NCI-H2029 (cell line): ENCODE measurements at places on chromosomes 5 and 9.

DNA sequence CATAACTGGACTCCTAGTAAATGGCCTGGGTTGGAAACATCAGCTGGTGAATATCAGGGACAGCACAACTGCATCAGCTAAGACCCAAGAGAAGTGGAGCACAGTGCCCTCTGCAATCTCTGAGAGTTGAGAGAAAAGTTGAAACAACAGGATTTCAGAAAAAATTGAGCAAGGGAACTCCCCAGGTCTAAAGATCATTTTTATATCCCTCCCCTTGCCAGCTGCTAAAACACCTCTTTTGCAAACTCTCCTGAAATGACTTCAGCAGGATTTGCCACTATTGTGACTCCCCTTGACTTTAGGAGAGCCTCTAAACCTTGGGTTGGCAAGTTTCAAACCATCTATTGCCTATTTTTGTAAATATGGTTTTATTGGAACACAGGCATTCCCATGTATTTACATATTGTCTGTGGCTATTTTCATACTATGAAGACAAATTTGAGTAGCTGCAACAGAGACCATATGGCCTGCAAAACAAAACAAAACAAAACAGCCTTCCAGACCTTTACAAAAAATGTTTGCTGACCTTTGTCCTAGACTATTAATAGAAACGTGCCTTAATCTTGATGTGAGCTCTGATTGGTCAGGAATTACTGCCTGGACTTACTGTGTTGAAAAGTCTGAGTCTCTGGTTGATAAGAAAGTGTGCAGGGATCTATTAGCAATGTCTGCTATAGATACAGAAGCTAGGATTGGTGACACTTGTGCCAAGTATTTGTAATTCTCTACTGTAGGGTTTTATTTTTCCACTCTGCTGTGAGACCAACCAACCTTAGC lies 37.7 kb upstream of the PLPPR1 start:
- DNase-seq = no peak

DNA sequence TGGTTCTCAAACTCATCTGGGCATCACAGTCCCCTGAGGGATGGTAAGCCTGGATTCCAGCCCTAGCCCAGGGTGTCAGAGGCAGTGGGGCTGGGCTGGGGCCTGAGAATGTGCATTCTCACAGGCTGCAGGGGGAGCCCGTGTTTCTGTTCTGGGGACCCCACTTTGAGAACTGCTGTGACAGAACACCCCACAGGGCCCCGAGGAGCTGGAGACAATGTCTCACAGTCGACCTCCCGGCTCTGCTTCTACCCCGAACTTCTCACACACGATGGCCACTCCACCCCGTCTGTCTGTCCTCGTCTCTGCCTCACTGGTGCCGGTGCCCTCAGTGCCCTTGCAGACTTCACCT lies 130.0 kb downstream of the CACNA1B start:
- DNase-seq = no peak

GRCh38 chr9:36396985-36397384 lies 3.1 kb downstream of the RNF38 start:
- no peak for DNase-seq

DNA sequence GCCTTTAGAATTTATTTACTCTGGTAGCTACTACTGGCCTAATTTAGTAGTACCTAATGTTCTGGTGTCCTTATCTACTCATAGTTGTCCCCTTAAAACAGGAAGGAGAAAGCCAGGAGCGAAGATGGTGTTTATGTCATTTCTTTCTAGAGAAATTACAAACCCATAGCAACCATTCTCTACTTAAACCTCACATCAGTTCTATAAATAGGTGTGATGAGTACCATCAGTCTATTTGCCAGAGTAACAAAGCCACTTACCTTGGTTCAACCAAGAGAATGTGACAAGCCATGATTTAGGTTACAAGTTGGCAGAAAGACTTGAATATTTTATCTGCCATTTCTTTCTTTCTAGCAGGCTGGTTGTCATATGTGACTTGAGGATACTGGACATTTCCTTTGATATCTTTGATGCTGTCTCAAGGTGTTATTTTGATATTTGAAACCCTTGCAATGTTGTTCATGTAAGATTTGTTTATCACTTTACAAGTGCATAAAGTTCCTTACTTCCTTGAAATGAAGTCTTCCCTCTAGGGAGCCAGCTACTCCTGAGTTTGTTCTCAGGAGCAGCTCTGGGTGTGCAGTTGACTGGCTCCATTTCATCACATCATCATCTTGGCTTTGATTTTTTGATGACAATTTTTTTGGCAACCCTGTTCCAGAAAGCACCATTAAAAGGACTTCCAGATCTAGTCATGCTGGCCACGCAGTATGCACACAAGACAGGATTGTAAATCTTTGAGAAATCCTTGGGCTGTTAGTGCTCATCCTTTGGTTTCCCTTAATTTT lies 286.8 kb downstream of the ARHGAP26 start:
- no peak for DNase-seq

DNA sequence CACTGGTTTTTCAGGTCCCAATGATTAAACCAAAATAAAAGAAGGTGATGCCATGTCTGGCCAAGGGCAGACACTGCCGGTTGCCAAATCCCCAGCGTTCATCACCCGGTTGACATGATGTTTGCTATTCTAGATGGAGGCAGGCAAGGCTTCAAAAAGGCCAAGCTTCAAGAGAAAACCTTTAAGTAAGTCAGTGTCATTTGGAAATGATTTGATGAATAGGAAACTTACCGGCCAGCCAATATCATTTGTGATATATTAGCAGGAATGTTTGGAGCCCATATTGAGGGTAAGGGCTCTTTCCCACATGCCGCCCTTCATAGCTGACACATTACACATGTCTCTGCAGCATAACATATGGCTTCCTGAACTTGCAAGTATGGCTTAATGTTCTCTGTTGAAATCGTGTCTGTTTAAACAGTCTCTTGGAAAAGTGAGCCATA lies 89.5 kb upstream of the TTC23L start:
- DNase-seq = no peak

DNA sequence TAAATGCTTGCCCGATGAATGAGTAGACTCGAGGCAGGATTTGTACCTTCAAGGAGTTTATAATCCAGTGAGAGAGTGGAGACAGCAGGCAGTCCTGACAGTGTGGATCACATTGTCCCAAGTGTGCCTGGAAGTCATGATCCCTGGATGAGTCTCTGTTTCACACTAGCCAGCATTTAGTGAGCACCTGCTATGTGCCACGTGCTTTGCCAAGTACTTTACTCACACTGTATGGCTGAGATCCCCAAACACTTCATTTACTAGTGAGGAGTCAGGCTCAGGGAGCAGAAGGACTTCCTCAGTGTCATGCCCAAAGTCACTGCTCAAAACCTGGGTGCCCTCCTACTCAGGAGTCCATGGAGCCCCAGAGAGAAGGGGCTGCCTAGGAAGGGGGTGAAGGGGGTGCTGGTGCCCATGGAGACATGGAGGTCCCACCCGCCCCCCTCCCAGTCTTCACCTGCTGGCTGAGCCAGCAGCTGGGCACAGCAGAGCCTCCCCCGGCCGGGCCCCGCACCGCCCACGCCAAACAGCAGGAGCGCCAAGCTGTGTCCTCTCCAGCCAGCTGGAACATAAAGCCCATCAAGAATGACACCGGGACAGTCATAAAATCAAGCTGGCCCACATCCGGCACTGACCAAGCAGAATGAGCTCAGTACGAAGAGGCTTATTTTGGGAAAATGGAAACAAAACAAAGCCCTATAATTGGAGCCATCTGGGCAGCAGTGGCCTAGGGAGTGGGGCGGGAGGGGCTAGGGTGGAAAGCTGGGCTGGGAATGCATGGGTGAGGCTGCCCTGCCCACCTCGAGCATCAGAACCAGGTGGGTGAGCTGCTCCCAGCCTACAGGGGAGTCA lies 10.6 kb downstream of the LAMC3 start:
- DNase-seq = no peak

GRCh38 chr9:14704281-14704680 lies 11.0 kb upstream of the ZDHHC21 start:
- no peak for DNase-seq

DNA sequence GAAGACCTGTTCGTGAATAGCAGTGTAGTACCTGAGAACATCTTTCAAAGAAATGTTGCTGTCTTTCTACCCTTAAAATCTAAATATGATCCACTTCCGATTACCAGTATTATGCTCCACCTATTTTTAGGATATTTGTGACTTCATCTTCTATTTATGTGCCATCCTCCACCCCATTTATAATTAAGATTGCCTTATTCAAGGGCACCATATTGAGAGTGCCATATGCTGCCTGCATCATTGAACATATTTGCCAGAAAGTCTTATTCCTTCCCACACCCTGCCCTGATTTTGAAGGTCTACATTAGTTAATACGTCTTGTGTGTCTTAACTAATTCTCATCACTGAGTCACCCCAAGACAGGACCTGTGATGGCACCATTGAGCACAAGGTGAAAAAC lies 1076.7 kb downstream of the CDH12 start:
- DNase-seq = no peak

- no peak for DNase-seq
These were observed 435.9 kb downstream of the BNC2 start for GRCh38 chr9:16434526-16434925.

DNA sequence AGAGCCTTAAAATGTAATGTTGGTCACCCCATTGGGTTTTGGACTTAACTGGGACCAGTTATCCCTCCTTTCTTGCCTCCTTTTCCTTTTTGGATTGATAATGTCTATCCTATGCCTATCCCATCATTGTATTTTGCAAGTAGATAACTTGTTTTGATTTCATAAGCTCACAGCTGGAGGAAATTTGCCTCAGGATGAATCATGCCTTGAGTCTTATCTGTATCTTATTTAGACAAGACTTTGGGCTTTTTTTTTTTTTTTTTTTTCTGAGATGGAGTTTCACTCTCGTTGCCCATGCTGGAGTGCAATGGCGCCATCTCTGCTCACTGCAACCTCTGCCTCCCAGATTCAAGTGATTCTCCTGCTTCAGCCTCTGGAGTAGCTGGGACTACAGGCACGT lies 443.3 kb downstream of the DNAH5 start:
- no peak for DNase-seq

DNA sequence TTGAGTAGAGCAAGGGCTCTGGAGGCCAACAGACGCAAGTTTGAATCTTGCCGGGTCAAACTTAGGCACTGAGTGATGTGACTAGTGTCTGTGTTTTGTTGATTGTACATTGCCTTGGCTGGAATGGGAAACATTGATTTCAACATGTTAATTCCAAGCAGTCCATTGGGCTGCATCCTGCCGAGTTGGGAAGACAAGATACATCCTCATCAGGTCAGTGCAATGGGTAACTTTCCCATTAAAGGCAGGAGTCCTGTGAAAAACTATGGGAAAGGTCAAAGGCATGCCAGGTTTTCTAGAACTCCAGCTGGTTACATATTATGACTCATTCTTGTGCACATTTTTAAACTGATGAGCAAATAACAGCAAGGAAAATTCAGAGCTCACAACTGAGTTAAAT lies 126.5 kb upstream of the ABCA1 start:
- no peak for DNase-seq

DNA sequence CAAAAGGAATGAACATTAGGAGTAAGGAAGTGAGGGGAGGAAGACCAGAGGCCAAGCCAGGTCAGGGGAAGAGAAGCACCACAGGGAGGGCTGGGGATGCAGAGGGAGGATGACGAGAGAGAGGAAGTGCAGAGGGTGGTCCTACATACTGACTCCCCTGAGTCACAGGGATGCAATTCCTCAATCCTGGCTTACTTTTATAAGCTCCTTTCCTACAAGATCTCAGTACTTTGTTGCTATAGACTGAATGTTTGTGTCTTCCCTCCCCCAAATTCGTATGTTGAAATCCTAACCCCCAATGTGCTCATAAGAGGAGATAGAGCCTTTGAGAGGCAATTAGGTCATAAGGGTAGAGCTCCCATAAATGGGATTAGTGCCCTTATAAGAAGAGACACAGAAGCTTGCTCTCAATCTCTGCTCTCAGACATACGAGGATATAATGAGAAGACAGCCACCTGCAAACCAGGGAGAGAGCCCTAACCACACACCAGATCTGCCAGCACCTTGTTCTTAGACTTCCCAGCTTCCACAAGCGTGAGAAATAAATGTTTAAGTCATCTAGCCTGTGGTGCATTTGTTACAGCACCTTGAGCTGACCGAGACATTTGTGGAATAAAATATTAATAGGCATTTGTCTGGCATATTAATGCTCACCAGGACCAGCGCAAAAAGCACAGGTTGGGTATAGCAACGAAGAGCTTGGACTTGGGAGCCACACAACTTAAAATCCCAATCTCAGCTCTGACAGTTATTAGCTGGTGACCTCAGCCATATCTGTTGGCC lies 33.4 kb downstream of the GCNT4 start:
- no peak for DNase-seq

- DNase-seq = no peak
These were observed 138.0 kb upstream of the ZNF366 start for GRCh38 chr5:72645064-72645846.

DNA sequence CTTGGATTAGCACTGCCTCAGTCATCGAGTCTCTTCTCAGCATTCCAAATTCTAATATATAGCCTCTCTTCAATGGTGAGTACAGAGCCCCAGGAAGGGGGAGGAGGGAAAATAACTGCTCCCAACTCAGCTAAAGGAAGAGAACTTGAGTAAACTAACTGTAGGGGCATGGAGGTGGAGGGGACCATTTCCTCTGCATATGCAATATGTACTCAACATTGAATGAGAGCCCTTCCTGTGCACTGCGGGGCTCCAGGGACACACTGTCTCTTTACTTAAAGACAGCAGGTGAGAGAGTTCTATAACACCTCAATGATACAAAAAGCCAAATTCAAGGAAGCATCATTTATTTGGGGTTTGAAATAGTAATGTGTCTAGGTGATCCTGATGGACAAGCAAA lies 75.1 kb downstream of the GNAQ start:
- no peak for DNase-seq

DNA sequence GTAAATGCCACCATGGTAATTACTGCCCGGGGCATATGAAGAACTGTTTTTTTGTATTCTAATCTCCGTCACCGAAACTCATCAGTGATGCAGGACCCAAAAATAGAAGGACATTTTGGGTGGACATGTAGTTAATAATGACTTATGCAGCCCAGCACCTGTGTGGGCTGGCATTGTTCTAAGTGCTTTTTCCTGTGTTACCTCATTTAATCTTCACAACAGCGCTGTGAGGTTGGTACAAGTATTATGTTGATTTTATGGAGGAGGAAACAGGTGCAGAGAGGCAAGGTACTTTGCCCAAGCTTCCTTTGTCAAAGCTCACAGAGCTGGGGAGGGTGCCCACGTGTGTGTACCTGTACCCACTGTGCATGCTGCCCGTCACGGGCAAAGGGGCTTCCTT lies 58.4 kb downstream of the DAPK1 start:
- DNase-seq = peak; percentile 91

GRCh38 chr5:80255811-80256712 lies at the start of gene SERINC5:
Gene SERINC5 (minus strand): TSS chr5:80256048. CDS start chr5:80255922, 126 bp downstream.
- DNase-seq = peak; percentile 67

GRCh38 chr5:28301712-28302111 lies 1263.3 kb upstream of the CDH9 start:
- no peak for DNase-seq

- DNase-seq = no peak
These were observed 653 bp upstream of the HNRNPH1 start for GRCh38 chr5:179623906-179624741.

- no peak for DNase-seq
These were observed 32.5 kb upstream of the SSBP2 start for GRCh38 chr5:81783401-81783800.
